H54 (cell line): ENCODE measurements at places on chromosomes 13 and 19.
A peak's percentile ranks its signal among the peaks of the same experiment; 100 is the strongest.

DNA sequence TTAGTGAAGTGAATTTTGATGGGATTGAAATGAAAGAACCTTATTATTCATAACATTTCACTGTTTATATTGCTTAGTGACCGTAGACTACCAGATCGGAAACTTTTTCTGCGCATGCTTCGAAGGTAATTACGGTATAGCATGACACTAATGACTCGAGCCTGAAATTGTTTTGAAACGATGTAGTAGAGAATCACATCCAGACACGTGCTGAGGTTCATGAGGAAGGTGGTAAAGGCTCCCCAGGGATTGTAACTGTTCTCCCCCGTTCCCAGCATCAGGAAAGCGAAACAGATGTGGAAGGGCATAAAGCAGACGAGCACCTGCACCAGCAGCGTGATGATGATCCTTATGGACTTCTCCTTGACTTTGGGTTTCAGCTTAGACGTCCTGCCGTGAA, 3.3 kb downstream of the GPR18 start:
- no peak for DNase-seq

DNA sequence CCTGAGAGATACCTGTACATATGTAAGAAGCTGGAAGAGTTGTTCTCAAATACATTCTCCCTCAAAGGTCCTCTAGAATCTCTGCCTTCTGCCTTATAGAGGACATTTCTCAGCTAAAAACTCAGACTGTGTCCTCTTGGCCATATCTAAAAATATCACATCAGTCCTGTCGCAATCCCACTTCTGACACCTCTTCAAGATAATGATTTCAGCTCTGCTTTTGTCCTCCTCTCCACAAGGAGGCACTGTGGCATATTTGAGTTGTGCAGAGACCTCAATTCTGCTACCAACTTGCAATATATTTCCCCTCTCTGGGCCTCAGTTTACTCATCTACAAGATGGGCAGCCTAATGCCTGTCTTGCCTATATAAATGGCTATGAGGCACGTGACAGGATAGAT, 16.6 kb downstream of the ADAMTS10 start:
- no peak for DNase-seq

DNA sequence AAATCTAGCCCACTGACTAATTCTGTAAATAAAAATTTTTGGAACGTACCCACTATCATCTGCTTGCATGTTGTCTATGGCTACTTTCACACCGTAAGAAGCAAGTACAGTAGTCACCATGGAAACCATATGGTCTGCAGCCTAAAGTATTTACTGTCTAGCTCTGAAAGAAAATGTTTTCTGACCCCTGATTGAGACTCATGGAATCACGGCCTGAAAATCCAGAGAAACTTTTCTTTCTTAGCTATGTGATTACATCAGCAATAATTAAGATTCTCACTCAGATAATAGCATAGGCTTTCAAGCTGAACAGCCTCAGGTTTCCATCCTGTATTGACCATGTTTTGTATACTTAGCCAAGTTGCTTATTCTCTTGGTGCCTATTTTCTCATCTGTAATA, 264.6 kb downstream of the NHLRC3 start:
- no peak for DNase-seq

GRCh38 chr13:34833562-34834182, 108.4 kb upstream of the NBEA start:
- DNase-seq, result peak; percentile 7

DNA sequence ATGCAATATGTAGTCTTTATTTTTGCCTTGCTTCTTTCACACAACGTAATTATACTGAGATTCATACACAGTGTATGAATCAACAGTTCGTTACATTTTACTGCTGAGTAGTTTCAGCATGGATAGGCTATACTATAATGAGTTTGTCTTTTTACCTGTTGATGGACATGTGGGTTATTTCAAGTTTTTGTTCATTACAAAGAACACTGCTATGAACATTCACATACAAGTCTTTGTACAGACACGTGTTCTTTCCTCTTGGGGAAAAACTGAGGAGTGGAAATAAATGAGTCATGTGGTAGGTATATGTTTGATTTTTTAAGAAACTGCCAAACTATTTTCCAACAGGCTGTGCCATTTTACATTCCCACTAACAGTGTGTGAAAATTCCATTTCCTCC, 35.1 kb downstream of the ENOX1 start:
- DNase-seq, result no peak

- no peak for DNase-seq
Observed at GRCh38 chr13:39401046-39401705, 201.8 kb downstream of the LHFPL6 start.

- no peak for DNase-seq
Observed at GRCh38 chr13:21216332-21216731, 39.9 kb downstream of the MRPL57 start.

DNA sequence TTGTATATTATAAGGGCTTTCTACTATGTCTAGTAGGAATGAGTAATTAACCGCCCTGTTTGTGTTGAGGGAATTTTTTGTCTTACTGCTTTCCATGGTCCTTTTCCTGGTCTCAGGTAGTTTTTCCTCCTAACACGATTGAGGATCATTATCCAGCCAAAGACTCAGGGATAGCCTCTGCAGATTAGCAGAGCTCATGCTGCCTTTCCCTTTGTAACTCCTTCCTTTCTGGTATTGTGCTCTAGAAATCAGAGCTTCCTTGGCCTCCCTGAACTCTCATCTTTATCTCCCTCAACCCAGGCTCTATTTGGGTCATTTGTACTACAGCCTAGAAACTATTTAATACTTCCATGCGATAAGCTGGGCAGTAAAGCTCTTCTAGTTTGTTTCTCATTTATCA, 142.1 kb downstream of the PDS5B start:
- no peak for DNase-seq

- no peak for DNase-seq
Observed at GRCh38 chr19:31064491-31064890, 284.7 kb downstream of the TSHZ3 start.

- no peak for DNase-seq
Observed at GRCh38 chr13:45073809-45074208, 46.5 kb upstream of the GTF2F2 start.

GRCh38 chr19:7159105-7159933, 89.8 kb downstream of the ZNF557 start:
- peak; percentile 71 for DNase-seq

GRCh38 chr19:17035842-17036424, 9.3 kb upstream of the CPAMD8 start:
- DNase-seq, result no peak

DNA sequence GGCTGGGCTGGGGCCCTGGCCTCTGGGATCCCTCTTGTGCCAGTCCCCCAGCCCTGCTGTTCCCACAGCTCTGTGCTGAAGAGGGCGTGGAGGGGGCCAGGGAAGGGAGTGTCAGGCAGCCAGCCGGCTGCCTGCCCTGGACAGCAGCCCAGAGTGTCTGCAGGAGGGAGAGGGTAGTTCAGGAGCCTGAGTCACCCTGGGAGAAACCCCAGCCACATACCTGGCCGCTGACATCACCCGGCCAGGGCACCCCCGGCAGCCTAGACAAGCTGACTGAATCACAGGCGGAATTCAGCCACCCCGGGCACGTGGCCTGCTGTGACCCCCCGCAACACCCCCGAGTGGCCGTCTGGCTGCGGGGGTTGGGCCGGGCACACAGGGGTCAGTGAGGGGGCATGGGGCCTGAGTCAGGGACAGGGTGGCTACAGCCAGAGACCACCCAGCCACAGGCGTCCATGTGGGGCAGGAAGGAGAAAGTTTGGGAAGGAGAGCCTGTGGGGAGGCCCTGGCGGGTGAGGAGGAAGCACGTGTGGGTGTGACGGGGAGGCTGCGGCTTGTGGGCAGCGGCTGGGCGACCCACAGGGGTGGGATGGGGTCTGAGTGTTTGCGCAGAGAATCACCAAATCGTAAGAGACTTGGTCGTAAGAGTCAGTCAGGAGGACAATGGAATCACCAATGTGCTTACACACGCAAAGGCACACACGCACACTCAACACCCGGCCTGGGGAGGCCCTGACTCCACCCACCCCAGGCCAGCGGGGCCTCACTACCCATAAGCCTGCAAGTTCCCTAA, 11.9 kb upstream of the FOSB start:
- peak; percentile 77 for DNase-seq

DNA sequence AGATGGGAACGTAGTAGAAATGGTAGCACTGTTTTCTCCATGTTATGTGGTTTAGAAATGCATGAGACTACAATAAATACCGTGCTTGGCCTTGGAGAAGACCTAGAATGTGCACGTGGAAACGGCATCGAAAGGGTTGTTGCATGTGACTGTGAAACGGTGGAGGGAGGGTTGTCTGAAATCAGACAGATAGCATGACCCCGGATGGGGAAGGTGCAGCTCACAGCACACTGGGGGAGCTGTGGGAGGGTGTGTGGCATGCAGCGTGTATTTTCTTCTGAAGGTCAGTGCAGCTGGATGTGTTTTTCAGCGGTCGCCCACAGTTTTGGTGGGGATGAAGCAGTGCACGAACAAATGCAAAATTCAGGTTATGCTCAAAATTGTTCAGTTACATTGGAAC, 63.4 kb downstream of the CELF5 start:
- DNase-seq, result no peak
